ENCODE measurements at places on chromosomes 6 and 20.

GRCh38 chr20:45016089-45016671 lies 49.9 kb downstream of the STK4 start:
- no peak for DNase-seq

- DNase-seq: no peak
Measured at GRCh38 chr6:18613319-18613925, 226.3 kb downstream of the RNF144B start.

- no peak for DNase-seq
Measured at GRCh38 chr6:79420054-79420453, 117.2 kb downstream of the LCA5 start.

DNA sequence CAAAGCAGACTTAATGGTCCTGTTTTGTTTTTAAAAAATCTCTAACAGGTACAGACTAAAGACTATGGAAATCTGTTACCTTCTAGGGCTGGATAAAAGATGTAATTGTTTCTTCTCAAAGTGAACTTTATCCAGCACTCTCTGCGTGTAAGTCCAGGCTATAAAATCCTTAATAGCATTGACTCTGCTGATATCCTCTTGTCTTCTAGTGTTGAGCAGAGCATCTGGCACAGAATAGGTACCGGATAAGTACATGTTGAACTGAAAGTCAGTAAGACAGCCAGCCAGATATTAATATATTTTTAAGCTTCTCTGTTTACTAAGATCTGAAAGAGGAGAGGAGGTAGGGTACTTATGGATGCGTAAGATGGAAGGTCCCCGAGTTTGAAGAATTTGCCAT lies 262.3 kb downstream of the TBC1D7 start:
- DNase-seq: no peak

- DNase-seq: peak; percentile 16
Measured at GRCh38 chr6:95572098-95572497, 5.2 kb upstream of the MANEA start.
